NCI-H748 treated with DMSO at 0.1 percent for 48 hours (cell line): ENCODE measurements at places on chromosomes 7 and 10.

GRCh38 chr7:16189026-16189715 is 232.2 kb downstream of the CRPPA start:
- DNase-seq, result no peak

GRCh38 chr7:83347945-83348444 is 185.3 kb upstream of the PCLO start:
- DNase-seq, result no peak

- no peak for DNase-seq
Measured at GRCh38 chr7:86760236-86760635, 116.5 kb downstream of the GRM3 start.

DNA sequence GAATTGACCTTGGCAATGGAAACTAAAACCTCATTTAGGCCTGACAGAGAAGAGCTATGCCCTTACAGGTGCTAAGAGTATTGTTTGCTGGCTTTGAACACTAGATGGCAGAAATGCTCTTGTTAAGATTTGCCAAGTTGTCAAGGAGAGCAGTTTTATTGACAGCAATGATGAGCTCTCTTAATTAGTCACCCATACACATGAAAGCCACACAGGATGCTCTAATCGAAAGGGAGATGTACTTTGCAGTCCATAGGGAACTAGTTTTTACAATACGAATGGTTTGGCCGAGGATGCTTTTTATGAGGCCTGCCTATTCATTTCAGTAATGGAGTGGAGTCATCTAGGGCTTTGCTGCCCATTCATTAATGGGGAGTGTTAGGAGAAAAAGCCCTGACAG is 45.4 kb upstream of the MBL2 start:
- DNase-seq, result peak; percentile 60

- no peak for DNase-seq
Measured at GRCh38 chr7:16556359-16556758, 29.7 kb downstream of the LRRC72 start.

DNA sequence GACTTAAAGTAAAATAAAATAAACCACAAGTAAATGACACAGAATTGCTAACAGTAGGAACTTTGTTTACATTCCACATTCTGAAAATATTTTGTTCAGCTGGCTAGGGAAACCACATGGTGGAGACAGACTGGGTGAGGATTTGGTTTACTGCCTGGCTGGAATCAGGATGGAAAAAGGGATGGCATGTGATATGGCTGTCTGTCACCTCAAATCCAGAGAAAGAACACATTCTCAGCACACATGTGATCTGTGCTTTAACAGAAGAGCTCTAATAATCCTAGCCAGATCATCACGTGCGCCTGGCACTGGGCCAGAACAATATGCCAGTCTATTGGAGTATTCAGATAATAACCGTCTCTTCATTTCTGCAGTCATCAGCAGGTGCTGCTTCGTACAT is 90.9 kb upstream of the PIP4K2A start:
- DNase-seq, result no peak

- DNase-seq, result no peak
Measured at GRCh38 chr7:134293002-134293740, 23.6 kb downstream of the SLC35B4 start.

GRCh38 chr7:112411186-112411795 is 39.0 kb upstream of the IFRD1 start:
- peak; percentile 16 for DNase-seq

DNA sequence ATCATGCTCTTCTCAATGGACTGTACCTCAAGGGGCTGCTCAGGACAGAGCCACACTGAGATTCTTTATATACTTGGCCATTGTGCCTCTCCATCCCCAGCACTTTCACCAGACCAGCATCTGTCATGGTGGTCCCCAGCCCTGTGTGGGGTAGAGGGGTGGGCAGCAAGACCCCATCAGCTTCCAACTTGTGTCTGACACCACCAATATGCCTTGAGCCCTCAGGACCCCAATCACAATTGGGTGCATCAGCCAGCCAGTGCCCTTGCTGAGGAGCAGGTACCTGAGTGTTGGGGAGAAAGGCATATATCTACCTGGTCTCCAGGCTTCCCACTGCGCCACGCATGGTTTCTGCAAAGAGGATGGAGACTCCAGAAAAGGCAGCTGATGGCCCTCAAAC is 56.3 kb downstream of the GRID1 start:
- DNase-seq, result no peak

DNA sequence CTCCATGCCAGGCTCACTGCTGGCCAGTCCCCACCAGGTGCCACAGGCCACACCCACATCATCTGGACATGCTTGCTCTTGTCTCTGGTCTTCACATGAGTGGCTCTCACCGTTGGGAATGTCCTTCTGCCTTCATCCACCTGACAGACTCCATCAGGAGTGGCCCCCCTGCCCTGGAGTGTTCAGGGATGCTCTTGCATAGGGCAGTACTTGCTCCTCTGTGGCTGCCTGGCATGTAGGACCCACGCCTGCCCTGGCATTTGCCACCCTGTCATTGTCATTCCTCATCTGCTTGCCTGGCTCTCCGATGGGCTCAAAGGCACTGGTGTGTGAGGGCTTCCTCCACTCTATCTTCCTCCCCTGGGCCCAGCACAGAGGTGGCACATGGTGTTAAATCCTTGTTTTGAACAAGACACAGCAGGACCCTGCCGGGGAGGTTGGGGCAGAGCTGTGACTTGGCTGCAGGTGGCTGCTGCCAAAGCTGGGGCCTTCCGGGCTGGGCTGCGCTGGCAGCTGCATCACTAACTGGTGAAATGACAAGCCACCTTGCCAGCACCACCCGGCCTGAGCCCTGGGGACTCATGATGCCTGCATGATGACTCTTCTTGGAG is 1.8 kb downstream of the SH2D4B start:
- DNase-seq, result no peak

- no peak for DNase-seq
Measured at GRCh38 chr10:44470784-44471183, 85.9 kb upstream of the CXCL12 start.
